Stimulated activated CD4-positive, alpha-beta T cell treated with anti-CD3 and anti-CD28 coated beads, Interleukin-1b, Interleukin-23, amount 100 ng/mL, for 1 hour (primary cell): ENCODE measurements at places on chromosomes 4 and X.
A peak's percentile ranks its signal among the peaks of the same experiment; 100 is the strongest.

GRCh38 chr4:88327665-88328064 lies 43.3 kb upstream of the PPM1K start:
- no peak for DNase-seq

GRCh38 chr4:25888781-25889180 lies 25.2 kb upstream of the SMIM20 start:
- no peak for DNase-seq

GRCh38 chrX:41178201-41178600 lies 93.0 kb downstream of the USP9X start:
- no peak for DNase-seq

DNA sequence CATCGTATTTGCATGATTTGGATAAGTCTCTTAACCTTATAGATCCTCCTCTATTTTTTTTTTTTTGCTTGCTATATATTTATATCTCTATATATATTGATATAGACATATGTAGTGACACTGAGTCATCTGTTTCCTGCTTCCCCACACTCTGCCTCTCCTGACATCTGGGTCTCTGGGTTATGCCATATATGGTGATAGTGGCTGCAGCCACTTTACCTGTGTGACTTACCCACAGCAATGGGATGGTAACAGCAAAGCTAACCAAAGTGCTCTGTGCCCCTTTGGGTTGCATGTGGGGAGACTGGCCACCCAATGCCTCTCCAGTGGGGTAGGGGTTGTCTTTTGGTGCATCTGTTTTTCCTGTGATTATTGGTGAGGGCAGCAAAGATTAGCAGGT lies 14.5 kb downstream of the CMC4 start:
- DNase-seq, result no peak

GRCh38 chr4:173807347-173807746 lies 277.3 kb upstream of the HAND2 start:
- DNase-seq, result no peak

- DNase-seq, result no peak
Observed at GRCh38 chr4:147370473-147370872, 110.4 kb upstream of the EDNRA start.

GRCh38 chrX:12878536-12878935 lies 11.7 kb downstream of the TLR7 start:
- no peak for DNase-seq

- no peak for DNase-seq
Observed at GRCh38 chrX:40383360-40383759, 197.4 kb upstream of the ATP6AP2 start.

DNA sequence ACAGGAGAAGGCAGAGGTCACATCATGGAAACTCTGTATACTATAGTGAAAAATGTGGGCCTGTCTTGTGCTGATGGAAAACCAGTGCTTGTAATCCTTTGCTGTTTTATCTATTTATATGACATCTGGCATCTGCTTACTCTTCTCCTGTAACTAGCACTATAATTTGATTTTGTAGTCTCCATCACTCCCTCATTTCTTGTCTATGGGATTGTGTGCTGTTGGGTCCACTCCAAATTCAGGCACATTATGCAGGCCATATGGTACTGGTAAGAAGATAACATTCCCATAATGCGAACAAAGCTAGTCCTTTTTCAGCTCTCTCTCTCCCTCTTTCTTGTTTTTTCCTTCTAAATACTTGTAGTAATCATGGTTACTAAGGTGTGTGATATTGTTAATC lies 581.2 kb upstream of the IGFBP7 start:
- no peak for DNase-seq

- no peak for DNase-seq
Observed at GRCh38 chr4:53614591-53614990, 23.3 kb upstream of the LNX1 start.

DNA sequence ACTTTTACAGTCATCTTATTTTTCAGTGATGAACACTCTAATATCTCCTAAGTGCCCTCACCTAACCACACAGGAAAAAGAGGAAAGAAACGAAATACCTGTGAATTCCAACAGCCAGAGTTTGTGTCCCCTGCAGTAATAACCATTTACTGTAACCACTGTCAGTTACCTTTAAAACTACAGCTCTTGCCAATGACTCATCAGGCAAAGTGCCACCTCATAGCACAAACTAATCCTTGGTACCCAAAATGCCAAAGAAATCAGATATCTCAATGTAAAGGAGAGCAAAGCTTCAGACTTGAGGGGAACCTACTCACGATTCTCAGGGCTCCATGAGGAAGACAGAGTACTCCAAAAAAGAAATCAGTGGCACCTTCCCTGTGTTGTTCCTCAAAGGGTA lies 146.5 kb downstream of the NDST3 start:
- DNase-seq, result no peak

- DNase-seq, result no peak
Observed at GRCh38 chr4:17272154-17272553, 239.7 kb downstream of the QDPR start.

DNA sequence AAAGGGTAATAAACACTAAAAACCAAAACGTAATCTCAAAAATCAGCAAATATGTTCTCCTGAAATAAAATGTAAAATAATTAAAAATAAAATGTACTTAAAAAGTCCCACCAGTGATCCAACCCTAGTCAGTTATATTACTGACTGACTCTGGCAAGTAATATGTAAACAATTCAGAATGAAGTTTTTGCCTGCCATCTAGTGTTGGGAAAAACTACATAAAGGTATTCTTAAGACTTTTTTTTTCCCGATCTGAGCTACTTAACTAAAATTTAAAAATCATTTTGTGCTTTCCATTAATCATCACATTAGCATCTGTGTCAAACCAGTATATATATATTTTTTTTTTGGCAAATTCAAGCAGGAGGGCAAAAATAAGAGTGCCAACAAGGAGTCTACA lies 24.0 kb downstream of the RCHY1 start:
- DNase-seq, result no peak

DNA sequence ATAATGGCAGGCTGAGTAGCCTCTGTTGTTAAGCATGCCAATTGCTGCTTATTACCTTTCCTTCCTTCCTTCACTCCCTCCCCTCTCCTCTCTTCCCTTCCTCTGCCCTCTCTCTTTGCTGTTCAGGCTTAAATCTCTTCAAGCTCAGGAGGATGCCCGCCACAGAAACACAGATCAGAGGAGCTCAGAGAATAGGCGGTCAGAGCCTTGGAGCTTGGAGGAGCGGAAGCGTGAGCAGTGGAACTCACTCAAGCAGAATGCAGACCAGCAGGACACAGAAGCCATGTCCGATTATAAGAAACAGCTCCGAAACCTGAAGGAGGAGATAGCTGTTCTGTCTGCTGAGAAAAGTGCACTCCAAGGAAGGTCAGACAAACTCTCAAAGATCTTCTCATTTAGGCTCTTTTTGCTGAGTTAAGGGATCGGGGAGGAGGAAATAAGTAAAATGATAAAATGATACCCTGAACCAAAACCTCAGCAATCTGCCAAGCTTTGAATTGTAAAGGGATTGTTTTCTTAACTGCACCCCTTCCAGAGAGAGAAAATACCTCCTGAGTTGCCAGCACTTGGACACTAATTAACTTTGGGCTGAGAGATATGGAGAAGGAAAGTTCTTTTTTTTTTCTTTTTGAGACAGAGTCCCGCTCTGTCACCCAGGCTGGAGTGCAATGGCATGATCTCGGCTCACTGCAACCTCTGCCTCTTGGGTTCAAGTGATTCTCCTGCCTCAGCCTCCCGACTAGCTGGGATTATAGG lies 20.9 kb downstream of the SPATA18 start:
- no peak for DNase-seq

- DNase-seq, result no peak
Observed at GRCh38 chr4:27176881-27177280, 316.2 kb downstream of the STIM2 start.

DNA sequence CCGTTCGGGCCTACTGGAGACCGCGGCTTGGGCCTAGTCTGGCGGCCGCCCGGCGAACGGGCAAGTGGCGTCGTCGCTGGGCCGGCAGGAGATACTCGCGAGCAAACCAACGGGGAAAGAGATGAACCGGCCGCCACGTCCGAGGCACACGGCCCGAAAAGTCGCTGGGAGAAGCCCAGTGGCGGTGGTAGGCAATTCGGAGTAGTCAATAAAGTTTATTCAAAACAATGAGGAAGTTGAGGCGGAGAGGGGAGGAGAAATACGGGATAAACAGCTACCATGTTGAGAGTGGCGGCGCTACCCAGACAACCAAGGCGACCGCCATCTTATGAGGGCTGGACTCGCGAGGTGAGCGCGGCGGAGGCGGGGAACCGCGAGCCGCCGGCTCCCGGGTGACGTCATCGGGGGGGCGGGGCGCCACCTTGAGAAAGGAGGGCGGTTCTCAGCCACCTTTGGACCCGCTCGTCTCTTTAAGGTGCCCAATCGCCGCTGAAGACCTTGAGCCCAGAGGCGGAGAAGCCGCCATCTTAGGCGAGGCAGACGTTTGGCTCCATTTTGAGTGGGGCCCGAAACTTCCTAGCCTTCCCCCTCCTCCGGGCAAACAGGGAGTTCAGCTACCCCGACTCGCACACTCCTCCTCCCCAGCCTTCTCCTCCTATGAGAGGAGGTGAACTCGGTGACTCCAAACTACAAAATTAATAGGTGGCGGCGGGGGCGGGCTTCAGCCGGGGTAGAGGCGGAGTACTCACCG lies at the start of gene PHF8:
Gene PHF8, minus strand, starts transcription at position 348 of the 751 bp plus-strand sequence. CDS start 1,745 bp downstream, outside the sequence.
- peak; percentile 92 for DNase-seq

DNA sequence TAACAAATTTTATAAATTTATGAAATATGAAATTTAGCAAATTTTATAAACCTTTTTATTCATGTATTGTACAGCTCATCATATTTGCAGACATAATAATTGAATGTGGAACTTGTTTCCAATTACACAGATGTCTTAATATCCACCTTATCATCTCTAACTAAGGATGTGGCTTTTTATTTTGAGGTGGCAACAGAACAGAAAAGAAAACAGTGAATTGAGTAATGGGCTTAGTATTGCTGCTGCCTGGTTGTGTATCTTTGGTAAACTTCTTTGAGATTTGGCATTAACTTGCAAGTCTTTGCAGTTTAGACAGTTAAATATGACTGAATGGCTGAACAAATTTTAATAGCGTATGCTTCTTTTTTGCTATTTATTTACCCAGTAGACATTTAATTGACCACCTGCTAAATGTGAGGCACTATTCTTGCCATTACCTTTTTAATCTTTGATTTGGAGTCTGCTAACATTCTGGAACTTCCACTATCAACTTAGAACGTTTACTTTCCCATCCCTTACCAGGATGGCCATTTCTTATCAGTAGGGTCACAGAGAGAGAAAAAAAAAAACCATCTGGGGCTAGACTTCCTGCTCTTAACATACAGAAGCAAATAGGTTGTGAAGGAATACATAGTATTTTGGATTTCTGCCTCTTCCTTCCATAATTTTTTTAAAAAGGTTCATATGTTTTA lies 44.8 kb downstream of the CLCN3 start:
- DNase-seq, result no peak

DNA sequence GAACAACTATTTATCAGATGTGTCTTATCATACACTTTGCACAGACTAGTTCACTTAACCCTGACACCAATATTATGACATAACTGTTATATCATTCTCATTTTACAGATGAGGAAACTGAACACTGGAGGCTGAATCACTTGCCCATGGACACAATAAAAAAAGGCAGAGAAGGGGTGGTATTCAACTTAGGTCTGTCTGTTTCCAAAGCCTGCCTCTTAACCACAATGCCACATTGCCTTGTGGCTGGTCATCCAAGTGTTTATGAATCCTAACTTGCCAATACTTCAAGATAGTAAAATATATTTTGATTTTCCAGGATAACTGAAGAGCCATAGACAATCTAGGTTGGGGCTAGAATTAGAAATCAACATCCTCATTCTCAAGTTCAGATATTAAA lies 327.8 kb downstream of the NR3C2 start:
- DNase-seq, result no peak

DNA sequence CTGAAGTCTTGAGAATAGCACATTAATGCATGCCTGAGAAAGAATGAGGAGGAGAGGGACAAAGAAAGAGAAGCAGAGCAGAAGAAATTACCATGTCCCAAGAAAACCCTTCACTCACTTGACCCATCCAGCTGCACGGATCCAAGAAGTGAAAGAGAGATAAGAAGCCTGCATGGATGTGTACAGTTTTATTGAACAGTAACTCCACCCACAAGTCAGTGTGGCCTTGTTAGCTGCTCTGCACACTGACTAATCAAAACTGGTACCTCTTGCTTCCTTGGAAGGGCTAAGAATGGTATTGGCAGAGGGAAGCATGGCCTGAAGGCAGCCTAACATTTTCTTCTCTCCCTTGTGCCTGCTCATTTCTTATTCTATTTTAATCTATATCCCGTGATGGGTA lies 163.9 kb downstream of the SLC7A11 start:
- DNase-seq, result no peak

DNA sequence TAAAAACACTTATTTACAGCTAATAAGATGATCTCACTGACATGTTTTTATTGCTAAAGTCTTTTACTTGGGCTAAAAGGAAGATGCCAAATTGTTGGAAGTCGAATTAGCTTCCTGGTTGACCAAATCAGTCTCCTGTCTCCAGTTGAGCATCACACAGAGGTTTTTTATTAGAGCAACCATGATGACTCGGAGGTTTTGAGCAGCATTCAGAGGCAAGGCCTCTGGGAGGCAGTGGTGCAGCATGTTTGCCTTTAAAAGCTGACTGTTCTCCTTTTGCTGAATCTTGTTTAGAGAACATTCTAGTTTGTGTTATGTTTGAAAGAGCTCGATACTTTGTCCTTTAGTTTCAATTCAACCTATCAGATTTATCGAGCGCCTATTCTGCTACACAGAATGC lies 2.1 kb downstream of the UCHL1 start:
- DNase-seq, result no peak

DNA sequence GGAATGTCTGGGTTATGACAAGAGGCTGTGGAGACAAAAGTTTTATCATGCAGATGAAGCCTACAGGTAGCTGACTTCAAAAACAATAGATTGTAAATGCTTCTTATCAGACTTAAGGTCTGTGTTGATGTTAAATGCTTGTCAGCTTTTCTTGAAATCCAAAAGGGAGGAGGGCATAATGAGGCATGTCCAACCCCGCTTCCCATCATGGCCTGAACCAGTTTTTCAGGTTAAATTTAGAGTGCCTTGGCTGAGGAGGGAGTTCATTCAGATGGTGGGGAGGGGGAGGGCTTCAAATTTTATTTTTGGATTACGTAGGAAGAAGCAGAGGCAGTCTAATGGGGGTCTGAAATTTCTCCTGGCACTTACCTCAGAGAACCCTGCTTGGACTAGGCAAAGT lies 207.7 kb upstream of the HDX start:
- DNase-seq, result no peak

GRCh38 chr4:119233750-119234149 lies 21.2 kb downstream of the USP53 start:
- DNase-seq, result no peak

GRCh38 chrX:19554786-19555185 lies 39.5 kb upstream of the MAP3K15 start:
- no peak for DNase-seq

- DNase-seq, result no peak
Observed at GRCh38 chr4:89769856-89770255, 67.1 kb downstream of the SNCA start.
